ENCODE measurements at places on chromosomes 16 and 17.
A peak's percentile ranks its signal among the peaks of the same experiment; 100 is the strongest.

- DNase-seq: peak; percentile 25
These were observed 328.6 kb downstream of the MAP2K6 start for GRCh38 chr17:69743091-69743490.

DNA sequence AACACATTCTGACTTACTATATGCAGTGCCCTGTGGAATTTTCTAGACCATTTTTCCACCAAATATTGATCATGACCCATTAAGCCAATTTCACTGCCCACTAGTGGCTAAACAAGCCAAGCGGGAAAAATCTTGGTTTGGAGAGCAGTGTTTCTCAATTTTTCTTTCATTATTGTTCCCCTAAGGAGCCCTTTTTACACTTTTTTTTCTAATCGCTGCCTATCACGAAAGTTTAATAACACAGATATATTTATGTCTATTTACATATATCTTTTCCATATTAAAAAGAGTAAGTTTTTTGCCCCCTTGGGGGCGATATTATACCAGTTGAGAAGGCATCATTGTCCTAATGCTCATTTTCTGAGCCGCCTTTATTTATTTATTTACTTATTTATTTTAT lies 10.8 kb upstream of the TLCD3B start:
- no peak for DNase-seq

- no peak for DNase-seq
These were observed 114.0 kb upstream of the METRNL start for GRCh38 chr17:82965371-82965770.

DNA sequence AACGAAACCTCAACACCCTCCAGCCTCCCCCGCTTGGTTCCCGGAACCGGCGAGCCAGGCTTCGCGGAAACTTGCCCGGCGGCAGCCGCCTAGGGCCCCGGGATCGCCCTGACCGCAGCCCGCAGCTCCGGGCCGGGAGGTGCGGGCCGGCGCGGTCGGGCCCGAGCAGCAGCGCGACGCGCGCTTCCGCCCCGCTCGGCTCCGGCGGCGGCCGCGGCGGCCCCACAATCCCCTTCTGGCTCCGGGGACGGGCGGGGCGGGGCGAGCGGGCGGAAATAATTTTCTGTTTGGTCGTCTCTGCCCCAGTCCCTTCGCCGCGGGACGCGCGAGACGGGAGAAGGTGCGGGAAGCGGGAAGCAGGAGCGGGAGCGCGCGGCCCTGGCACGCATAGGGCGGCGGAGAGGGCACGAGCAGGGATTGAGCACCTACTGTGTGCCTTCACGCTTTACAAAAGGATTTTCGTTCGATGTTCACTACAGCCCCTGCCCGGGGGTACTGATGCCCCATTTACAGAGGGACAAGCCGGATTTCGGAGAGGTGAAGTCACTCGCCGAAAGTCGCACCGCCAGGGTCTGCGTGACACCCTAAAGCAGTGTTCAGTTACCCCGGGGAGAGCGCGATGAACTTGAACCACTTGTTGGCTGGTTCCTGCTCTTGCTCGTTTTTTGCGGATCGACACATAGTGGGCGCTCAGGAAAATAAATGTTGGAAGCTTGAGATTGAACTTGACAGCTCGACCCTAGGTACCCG lies 2.7 kb upstream of the MLLT6 start:
- DNase-seq: peak; percentile 66

GRCh38 chr16:10971560-10971961 lies 27.2 kb downstream of the CLEC16A start:
- DNase-seq: peak; percentile 52

DNA sequence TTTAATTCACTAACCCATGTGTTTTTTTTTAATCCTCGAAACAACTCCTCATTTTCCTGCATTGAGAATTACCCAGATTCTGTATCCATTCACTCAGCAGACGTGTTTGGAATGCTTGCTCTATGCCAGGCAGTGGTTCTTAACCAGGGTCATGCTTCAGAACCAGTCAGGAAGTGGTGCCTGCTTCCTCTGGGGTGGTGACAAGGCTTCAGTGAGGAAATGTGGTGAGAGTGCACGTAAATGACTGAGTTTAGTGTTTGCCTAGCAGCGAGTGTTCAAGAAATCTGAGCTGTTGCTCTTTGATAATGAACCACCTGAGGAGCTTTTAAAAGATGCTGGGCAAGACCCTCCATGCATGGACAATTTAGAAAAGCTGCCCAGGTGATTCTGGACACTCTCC lies 9.9 kb downstream of the ZFP90 start:
- no peak for DNase-seq

- no peak for DNase-seq
These were observed 327.4 kb upstream of the CCL2 start for GRCh38 chr17:33927732-33928133.

DNA sequence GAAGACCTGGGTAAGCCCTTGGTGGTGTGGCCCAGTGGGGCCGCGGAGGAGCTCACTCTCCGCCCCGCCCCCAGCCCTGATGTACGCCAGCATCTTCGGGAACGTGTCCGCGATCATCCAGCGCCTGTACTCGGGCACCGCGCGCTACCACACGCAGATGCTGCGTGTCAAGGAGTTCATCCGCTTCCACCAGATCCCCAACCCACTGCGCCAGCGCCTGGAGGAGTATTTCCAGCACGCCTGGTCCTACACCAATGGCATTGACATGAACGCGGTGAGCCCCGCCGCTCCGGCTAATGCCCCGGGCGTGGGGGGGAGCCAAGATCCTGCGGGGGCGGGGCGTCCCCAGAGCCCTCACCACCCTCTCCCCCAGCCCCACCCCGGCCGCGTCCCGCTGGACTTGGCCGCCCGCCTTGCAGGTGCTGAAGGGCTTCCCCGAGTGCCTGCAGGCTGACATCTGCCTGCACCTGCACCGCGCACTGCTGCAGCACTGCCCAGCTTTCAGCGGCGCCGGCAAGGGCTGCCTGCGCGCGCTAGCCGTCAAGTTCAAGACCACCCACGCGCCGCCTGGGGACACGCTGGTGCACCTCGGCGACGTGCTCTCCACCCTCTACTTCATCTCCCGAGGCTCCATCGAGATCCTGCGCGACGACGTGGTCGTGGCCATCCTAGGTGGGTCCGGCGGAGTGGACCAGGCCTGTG lies 12.1 kb upstream of the DCAF7 start:
- no peak for DNase-seq

- no peak for DNase-seq
These were observed 193.5 kb upstream of the ANKFN1 start for GRCh38 chr17:55959756-55960155.

DNA sequence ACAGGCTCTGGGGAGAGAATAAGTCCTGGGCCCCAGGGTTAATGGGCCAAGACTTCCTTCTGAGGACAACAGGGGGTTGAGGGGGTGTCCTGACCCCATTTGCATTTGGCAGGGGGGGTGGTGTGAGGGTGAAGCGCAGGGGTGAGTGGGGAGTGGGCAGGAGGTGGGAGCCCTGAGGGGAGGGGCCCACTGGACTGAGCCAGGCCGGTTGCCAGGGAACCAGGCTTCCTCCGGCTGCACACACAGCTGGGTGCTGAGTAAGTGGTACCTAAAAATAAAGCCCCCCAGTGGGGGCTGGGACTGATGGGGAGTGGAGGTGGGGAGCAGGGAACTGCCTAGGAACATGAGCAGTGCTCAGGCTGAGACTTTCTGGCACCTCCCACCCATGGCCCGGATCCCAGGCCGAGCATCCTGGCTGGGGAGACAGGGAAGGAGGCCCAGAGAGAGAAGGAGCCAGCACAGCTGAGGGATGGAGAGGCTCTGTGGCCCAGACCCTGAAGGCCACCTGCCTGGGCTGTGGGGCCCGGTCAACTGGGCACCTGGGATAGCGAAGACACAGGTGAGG lies 7.5 kb upstream of the RASD1 start:
- DNase-seq: no peak

DNA sequence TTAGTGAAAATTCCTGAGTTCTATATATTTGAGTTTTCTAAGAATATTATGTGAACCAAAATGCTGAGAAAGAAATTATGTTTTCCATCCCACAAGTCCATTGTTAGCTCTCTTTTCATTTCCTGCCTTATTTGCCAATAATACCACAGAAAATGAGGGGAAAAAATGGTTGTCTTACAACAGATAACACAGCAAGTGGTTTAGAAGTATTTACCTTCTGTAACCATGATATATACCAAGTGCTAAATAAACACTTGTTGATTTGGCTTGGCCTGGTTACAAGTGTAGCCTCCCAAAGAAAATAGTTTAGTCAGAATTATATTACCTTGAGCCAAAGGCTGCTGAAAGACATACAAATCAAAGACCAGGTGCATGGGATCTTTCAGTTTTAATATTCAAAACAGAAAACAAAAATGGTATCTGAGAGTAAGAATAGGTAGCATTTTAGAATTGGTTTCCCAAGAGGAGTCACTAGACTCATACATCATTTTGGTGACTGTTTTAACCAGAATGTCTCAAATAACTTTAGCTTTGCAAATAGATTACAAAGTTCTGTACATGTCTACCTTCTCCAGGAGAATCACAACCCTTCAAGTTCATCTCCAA lies 439.8 kb upstream of the DYNLRB2 start:
- no peak for DNase-seq

GRCh38 chr16:46727630-46728029 lies 20.5 kb downstream of the MYLK3 start:
- DNase-seq: no peak

DNA sequence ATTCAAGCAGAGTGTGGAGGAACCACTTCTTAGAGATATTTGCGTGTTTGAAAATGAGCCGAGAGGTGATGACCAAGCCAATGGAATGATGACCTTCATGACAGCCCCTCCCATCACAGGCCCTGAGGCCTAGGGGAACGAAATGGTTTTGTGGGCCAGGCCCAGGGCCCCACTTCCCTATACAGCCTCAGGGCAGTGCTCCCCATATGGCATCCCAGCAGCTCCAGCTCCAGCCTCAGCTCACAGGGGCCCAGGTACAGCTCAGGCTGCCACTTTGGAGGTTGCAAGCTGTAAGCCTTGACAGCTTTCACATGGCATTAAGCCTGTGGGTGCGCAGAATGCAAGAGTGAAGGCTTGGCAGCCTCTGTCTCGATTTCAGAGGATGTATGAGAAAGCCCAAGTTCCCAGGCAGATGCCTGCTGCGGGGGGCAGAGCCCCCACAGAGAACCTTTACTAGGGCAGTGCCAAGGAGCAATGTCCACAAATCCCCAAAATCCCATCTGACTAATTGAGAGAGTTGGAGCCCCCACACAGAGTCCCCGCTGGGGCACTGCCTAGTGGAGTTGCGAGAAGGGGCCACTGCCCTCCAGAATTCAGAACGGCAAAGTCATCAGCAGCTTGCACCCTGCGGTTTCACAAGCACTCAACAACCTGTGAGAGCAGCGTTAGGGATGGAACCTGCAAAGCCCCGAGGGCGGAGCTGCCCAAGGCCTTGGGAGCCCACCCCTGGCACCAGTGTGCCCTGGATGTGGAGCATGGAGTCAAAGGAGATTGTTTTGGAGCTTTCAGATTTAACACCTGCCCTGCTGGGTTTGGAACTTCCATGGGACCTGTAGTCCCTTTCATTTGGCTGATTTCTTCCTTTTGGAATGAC lies 21.2 kb downstream of the CHMP6 start:
- no peak for DNase-seq

DNA sequence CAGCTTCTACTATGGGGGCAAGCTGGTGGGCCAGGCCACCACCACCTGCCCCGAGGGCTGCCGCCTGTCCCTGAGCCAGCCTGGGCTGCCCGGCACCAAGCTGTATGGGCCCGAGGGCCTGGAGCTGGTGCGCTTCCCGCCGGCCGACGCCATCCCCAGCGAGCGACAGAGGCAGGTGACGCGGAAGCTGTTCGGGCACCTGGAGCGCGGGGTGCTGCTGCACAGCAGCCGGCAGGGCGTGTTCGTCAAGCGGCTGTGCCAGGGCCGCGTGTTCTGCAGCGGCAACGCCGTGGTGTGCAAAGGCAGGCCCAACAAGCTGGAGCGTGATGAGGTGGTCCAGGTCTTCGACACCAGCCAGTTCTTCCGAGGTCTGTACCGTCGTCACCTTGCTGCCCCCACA lies 19.5 kb downstream of the IRF8 start:
- no peak for DNase-seq

- peak; percentile 60 for DNase-seq
These were observed 76.4 kb downstream of the MRC2 start for GRCh38 chr17:62703776-62704380.

DNA sequence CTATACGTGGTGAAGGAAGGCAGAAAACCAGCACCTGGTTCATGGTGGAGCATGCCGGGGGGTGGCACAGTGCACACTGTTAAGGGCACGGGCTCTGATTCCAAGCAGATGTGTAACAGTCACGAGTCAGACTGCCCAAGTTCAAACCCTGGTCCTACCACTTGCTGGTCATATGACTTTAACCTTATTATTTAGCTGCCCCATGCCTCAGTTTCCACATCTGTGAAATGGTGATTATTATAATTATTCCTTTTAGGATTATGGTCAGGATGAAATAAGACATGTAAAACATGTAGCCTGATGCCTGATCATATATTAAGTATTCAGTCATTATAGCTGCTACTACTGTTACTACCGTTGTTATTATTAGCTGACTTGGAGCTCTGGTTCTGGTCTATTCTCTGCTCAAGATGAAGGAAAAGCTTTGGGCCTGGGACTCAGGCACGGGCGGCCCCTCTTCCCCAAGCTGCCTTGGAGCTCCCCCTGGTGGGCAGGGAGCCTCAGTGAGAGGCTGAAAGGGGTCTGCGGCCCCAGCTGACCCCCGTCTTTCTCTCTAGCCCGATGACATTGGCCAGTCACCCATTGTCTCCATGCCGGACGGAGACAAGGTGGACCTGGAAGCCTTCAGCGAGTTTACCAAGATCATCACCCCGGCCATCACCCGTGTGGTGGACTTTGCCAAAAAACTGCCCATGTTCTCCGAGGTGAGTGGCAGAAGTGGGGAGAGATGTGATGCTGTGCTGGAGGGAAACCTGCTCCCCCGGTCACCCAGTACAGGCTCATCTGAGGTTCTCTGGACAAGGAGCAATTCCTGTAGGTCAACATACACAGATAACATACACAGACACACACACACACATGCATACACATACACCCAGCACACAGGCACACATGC lies 14.0 kb downstream of the NR1D1 start:
- DNase-seq: no peak

GRCh38 chr17:82127704-82128103 lies 29.7 kb upstream of the FASN start:
- DNase-seq: no peak

DNA sequence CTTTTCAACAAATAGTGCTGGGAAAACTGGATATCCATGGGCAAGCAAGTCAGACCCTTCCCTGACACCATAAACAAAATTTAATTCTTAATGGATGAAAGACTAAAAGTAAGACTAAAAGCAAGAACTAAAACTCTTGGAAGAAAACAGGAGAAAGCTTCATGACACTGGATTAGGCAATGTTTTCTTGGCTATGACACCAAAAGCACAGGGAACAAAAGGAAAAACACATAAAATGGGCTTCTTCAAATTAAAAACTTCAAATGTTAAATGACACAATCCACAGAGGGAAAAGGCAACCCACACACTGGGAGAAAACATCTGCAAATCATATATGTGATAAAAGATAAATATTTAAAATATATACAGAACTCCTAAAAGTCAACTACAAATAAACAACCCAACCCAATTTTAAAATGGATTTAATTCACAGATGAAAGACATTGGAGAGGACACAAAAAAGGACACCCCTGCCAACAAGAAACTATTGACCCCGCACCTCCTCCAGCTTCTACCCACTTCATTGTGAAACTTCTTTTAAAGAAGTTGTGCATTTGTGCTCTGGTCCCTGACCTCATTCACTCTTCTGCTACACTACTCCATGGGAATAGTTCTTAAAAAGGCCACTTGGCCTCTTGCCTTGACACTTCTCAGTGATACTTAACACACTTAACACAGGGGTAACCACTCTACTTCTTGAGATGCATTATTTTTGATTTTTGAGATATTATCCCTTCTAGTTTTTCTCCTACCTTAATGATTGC lies 80.3 kb downstream of the TRIM37 start:
- no peak for DNase-seq

Measured in RCC 7860 (cell line).